ENCODE measurements at places on chromosomes 12 and 14. TPM values are rescaled to one million over a fixed set of nuclear protein-coding genes. Genes with fewer than 3 reads are reported as not detected.

ESR2 gene
- not detected for total RNA-seq

SYT10 gene
- not detected for total RNA-seq

LRRC10 gene
- total RNA-seq = not detected

KRT80 gene
- 10.2 TPM for total RNA-seq

DNAI7 gene
- total RNA-seq = 0.26 TPM

KLHL33 gene
- total RNA-seq = 0.26 TPM

LHX5 gene
- not detected for total RNA-seq

TCL1A gene
- total RNA-seq = not detected

JAG2 gene
- 13.5 TPM for total RNA-seq

MARS1 gene
- 103 TPM for total RNA-seq

SOAT2 gene
- total RNA-seq = not detected

SLC17A8 gene
- not detected for total RNA-seq

MYF6 gene
- not detected for total RNA-seq

PLXNC1 gene
- total RNA-seq = 3.9 TPM

TMEM30B gene
- 30.4 TPM for total RNA-seq

ARMH4 gene
- not detected for total RNA-seq

INSM2 gene
- not detected for total RNA-seq

B4GALNT1 gene
- total RNA-seq = 0.78 TPM

GZMH gene
- not detected for total RNA-seq

ACRBP gene
- total RNA-seq = 5.9 TPM

CCDC60 gene
- total RNA-seq = not detected

LRP1-AS gene
- total RNA-seq = not detected

TAS2R8 gene
- not detected for total RNA-seq

IL23A gene
- not detected for total RNA-seq

EFCAB11 gene
- total RNA-seq = 1.6 TPM

KRAS gene
- total RNA-seq = 8.3 TPM

KCNK13 gene
- not detected for total RNA-seq

RDH16 gene
- 0.99 TPM for total RNA-seq

SLC6A15 gene
- not detected for total RNA-seq

DACT1 gene
- 4.0 TPM for total RNA-seq

SBNO1 gene
- 11.4 TPM for total RNA-seq

AVPR1A gene
- 1.8 TPM for total RNA-seq

MGAT4C gene
- 3.1 TPM for total RNA-seq
